Heart right ventricle (tissue), 16 donors: ENCODE measurements at places on chromosomes 5 and 9. TPM values are rescaled to one million over a fixed set of nuclear protein-coding genes. Genes with fewer than 3 reads are reported as not detected.

Gene PDE6A
- total RNA-seq: 0.11 TPM

Gene PCSK5
- total RNA-seq: 4.5 TPM

Gene ZDHHC11
- 12.0 TPM for total RNA-seq

Gene RELL2
- 0.92 TPM for total RNA-seq

Gene RGS7BP
- 2.4 TPM for total RNA-seq

Gene SLC6A19
- not detected for total RNA-seq

Gene FST
- 9.2 TPM for total RNA-seq

Gene SPATA31E1
- total RNA-seq: not detected

Gene ABLIM3
- 79.6 TPM for total RNA-seq

Gene PLEKHG4B
- total RNA-seq: not detected

Gene PHYHD1
- 22.1 TPM for total RNA-seq

Gene MYMK
- total RNA-seq: not detected

GRCh38 chr5:173530547-173530946, 85.9 kb downstream of the BOD1 start:
- no peak for DNase-seq

GRCh38 chr5:140420665-140421361, 19.2 kb downstream of the ANKHD1 start:
- DNase-seq: no peak

GRCh38 chr9:110180511-110181434, 27.2 kb downstream of the C9orf152 start:
- no peak for DNase-seq

DNA sequence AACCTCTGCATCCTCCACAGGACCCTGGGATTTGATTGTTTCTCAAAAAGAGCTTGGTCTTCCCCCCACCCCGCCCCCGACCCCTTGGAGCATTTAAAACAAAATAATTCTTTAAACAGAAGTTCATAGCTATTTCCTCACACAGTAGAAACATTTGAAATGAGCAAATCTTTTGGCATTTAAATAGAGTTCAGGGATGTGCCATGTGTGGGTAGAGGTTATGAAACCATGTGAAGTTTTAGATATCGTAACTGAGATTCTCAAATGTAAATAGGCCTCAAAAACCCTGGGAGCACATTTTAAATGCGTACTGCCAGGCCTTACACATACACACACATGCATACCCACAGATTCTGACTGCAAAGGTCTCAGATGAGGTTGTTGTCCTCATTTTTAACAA, 66.5 kb downstream of the EPB41L4B start:
- no peak for DNase-seq

- DNase-seq: no peak
Measured at GRCh38 chr5:103373597-103374472, 115.3 kb downstream of the MACIR start.

DNA sequence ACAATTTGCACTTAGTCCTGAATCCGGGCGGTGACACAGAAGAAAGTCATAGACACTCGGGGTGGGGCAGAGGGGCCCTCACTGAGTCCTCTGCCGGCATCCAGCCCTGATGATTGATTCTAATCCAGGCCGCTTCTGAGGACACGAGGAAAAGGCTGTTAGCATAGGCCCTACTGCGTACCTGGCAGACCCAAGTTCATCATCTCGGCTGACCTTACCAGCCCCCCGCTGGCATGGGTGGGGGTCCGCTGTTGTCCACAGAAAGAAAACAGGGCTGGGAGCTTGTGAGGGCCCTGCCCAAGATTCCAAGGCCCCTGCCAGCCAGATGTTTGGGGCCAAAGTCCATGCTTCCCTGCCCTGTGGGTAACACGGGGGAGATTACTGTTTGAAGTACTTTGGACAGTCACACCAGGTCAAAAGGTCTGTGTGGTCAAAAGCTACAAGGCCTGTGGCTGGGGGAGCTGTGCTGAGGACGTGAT, 24.5 kb downstream of the ERGIC1 start:
- DNase-seq: no peak

- DNase-seq: no peak
Measured at GRCh38 chr5:26578002-26578401, 460.4 kb downstream of the CDH9 start.

DNA sequence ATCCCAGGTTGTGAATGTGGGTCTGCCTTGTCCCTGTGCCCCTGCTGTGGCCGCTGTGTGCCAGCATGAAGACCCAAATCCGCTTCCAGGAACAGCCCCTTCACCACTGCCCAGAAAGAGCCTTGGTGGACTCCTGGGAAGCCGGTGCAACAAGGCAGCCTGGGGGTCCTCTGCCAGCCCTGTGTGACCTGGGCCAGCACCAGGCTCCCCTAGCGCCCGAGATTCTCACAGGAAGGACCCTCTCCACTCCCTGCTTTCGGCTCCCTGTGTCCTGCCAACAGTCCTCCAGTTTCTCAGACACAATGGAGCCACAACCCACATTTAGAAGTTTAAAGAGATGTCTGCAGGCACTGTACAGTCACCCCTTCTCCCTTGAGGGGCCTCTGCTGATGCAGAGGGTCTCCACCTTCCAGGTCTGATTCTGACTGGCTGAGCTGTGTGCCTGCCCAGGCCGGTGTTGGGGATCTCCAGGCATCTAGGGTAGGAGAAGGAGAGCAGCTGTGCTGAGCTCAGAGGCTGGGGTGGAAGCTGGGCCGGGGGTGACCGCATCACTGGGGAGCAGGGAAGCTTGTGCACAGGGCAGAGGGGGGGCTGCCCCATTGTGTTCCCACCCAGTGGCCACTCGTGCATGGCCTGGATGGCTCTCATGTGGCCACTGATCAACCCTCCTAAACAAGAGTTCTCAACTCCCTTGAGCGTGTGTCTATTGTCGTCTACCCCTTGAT, 174.0 kb downstream of the IRX2 start:
- no peak for DNase-seq

DNA sequence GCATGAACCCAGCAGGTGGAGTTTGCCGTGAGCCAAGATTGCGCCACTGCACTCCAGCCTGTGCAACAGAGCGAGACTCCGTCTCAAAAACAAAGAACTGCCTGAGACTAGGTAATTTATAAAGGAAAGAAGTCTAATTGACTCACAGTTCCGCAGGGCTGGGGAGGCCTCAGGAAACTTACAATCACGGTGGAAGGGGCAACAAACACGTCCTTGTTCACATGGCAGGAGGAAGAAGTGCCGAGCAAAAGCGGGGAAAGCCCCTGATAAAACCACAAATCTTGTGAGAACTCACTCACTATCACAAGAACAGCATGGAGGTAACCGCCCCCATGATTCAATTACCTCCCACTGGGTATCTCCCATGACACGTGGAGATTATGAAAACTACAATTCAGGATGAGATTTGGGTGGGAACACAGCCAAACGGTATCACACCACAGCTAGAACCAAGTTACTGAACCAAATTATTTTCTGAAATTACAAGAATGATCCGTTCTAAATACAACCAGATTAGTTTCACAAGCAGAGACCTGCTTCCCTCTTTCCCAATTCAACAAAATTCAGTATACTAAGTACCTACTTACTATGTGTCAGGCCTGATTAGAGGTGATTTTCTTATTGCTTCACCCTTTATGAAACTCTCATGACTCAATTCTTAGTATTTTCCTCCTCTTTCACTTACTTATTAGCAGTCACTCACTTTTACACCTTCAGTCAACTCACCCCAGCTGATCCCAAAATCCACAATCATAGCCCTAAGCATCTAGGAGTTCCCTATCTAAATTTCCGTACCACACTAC, 8.4 kb downstream of the UBTD2 start:
- no peak for DNase-seq

- no peak for DNase-seq
Measured at GRCh38 chr5:179199246-179199645, 139.1 kb downstream of the ZNF354C start.

DNA sequence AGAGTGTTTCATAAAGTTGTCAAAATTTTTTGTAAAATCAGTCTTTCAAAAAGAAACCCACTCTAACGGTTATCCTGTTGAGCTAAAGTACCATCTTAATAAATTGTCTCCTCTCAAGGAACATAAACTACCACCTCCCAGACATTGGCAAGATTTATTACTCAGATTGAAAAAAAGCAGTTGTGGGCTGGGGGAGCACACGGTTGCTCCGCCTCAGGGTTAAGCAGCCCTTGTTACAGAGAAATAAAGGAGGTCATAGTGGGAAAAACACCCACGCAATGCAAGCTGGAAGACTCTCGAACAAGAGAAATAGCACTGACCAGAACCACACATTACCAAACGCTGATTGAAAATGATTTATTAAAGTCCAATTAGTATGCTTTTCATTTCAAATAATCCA, 165.3 kb downstream of the LPAR1 start:
- DNase-seq: no peak

DNA sequence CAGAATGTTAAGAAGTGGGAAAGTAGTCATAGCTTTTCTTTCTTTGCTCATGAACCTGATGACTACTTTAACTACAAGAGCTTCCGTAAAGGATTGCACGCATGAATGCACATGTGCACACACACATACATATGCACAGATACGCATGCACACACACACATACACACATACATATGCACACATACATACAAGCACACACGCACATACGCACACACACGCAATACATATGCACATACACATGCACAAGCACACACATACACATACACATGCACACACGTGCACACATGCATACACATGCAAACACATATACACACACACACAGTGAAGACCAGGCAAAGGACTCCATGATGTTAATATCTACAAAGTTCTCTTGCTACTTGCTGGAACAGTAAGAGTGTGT, 22.9 kb downstream of the LSM11 start:
- no peak for DNase-seq

DNA sequence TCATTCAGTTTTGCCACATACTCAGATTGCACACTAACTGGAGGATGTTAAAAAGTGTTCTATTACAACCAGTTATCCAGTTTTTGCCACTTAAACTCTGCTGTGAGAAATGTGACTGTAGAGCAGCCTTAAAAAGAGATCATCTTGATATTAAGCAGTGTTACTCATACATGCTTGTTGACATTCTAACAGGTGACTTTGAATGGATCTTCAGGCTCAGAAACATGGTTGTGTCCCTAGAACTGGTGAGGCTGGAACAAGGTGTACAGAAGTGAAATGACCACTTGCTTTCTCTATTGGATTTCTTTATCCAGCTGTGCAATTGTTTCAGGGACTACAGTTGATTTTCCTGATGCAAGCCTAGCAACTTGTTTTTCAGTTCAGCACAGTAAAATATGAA, 166.1 kb upstream of the CCDC152 start:
- DNase-seq: no peak

DNA sequence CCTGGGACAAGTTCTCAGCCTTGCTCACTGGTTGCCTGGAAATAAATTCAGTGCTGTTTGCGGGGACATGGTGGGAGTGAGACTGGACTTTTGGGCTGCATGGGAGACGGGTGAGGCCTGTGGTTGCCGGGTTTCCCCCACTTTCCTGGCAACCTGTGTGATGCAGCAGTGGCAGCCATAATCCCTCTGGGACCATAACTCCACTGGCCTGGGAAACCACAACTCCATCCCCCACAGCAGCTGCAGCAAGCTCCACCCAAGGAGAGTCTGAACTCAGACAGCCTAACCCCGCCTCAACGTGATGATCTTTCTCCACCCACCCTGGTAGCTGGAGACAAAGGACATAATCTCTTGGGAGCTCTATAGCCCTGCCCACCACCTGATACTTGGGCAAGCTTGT, 349.9 kb downstream of the PIK3R1 start:
- DNase-seq: no peak

DNA sequence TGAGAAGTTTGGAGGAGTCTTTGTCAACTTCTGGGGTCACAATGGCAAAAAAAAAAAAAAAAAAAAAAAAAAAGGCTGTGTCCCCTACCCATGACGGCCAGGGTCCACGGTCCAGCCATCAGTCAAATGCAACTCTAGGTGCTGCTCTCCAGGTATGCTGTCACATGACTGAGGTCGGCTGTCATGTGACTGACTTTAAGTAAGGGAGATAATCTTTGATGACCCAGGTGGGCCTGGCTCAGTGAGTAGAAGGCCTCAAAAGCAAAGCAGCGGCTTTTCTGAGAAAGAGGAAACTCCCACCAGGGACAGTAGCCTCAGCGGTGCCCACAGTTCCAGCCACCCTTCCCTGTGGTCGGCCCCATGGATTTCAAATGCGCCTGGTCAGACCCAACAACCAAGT, 117.7 kb downstream of the ROR2 start:
- no peak for DNase-seq

- no peak for DNase-seq
Measured at GRCh38 chr9:36317766-36318165, 59.5 kb upstream of the GNE start.

DNA sequence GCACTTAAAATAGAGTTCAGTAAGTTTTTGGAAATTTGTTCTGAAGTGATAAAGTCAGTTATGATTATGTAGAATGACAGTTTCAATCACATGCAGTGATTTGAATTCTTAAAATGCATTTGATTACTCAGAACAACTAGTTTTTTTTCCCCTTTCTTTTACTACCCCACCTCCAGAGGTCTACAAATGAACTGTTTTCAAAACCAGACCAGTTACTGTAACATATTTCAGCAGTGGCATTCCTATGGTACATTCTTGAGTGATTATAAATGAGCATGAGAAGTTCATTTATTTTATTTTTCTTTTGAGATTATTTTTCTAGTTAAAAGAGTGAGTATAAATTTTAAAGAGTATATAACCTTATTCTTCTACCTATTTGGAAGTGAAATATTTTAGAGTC, 71.6 kb downstream of the NNT start:
- DNase-seq: no peak

GRCh38 chr5:66796305-66797292, 200.4 kb downstream of the MAST4 start:
- DNase-seq: no peak

GRCh38 chr5:171521679-171522078, 102.2 kb downstream of the FGF18 start:
- no peak for DNase-seq

DNA sequence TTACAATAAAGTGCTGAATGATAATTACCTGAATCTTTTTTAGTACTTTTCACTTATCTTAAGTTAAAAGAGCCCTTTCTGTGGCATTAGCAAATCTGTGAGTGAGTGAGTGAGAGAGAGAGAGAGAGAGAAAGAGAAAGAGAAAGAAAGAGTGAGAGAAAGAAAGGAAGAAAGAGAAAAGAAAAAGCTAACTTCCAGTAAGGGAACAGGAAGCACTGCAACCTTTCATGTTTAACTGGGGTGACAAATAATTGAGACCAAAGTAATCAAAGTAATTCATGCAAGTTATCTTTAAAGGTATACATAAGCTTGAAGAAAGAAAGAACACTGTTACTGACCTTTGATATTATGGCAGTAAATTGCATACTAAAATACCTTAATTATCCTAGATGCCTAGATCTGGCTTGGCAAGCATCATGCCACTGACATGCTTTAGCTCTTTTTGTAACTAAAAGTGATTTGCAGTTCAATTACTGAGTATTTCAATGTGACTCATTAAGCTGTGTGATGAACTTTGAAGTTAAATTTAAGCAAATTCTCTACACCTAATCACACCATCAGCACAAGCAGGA, 21.7 kb downstream of the FEM1C start:
- DNase-seq: no peak

GRCh38 chr5:17860660-17861315, 226.5 kb downstream of the TAF11L14 start:
- no peak for DNase-seq

- DNase-seq: no peak
Measured at GRCh38 chr9:5438301-5439162, 807 bp upstream of the PLGRKT start.

GRCh38 chr5:134451225-134451935, 39.7 kb upstream of the CDKN2AIPNL start:
- no peak for DNase-seq
